GM12864 (cell line): ENCODE measurements at places on chromosomes 2 and 18.

GRCh38 chr2:156339865-156340264 is 7.3 kb upstream of the NR4A2 start:
- DNase-seq, result no peak

DNA sequence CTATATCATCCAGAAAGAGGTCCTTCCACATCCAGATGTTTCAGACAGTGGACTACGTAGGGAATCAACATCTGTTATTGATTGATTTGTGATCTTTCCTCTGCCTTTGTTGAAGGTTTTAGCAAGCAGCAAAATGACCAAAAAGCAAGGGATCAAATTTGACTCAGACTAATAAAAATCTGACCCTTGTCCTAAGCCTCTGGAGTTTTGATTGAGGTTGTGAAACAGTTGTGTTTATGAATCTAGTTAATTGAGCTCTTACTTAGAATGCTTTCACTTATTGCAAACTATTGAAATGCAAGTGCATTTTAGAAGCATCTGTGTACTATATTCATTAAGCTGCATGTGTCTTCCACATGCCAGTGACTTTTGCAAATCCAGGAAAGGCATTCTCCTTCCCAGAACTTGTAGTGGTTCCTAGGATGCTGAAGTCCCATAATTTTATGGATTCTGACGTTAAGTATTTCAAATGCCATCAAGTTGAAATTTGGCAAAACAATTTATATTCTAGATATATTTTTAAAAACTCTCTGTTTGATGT is 116.0 kb downstream of the MTX2 start:
- no peak for DNase-seq

DNA sequence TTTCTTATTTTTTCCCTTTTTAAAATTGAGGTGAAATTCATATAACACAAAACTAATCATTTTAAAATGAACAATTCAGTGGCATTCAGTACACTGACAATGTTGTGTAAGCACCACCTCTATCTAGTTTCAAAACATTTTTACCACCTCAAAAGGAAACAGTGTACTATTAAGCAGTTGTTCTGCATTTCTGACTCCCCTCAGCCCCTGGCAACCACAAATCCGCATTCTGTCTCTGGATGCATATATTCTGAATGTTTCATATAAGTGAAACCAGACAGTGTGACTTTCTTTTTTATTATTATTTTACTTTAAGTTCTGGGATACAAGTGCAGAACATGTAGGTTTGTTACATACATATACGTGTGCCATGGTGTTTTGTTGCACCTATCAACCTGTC is 19.2 kb upstream of the TANK start:
- no peak for DNase-seq

- DNase-seq, result peak; percentile 89
Measured at GRCh38 chr2:11753452-11753885, 7.0 kb downstream of the LPIN1 start.

DNA sequence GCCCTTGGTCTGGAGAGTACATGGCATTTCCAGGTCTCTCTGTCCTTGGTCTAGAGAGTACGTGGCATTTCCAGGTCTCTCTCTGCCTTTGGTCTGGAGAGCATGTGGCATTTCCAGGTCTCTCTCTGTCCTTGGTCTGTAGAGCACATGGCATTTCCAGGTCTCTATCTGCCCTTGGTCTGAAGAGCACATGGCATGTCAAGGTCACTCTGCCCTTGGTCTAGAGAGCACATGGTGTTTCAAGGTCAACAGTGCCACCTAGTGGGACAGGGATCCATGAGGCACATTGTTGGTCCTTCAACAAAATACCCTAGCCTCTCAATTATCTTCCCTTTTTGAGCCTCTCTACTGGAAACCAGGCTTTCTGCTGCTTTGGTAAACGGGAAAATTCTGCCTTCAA is 250.2 kb downstream of the OTX1 start:
- DNase-seq, result no peak

GRCh38 chr18:13179566-13180113 is 38.9 kb upstream of the LDLRAD4 start:
- no peak for DNase-seq

DNA sequence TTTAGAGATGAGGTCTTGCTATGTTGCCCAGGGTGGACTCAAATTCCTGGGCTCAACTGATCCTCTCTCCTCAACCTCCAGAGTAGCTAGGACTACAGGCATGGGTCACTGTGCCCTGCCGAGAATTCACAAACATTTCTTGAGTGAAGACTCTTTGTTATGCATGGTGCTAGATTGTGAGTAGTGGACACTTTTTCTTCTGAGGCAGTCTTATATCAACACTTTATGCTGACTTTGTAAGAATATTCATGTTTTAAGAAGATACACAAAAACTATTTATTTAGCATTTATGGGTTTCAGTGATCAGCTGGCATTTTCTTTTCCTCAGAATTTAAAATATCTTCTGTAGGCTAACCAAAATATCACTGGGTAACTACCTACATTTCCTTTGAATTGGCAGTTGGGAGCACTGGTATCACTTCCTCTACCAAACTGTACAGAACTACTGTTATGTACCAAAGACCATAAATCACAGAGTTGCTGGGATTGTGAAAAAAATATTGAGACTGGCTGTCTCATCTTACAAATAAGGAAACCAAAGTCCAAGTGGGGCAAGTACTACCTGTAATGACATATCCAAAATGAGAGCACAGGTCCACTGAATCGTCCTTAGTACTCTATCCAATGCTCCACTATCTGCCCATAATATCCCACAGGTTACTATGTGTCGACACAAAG is 34.0 kb downstream of the DOCK10 start:
- no peak for DNase-seq

DNA sequence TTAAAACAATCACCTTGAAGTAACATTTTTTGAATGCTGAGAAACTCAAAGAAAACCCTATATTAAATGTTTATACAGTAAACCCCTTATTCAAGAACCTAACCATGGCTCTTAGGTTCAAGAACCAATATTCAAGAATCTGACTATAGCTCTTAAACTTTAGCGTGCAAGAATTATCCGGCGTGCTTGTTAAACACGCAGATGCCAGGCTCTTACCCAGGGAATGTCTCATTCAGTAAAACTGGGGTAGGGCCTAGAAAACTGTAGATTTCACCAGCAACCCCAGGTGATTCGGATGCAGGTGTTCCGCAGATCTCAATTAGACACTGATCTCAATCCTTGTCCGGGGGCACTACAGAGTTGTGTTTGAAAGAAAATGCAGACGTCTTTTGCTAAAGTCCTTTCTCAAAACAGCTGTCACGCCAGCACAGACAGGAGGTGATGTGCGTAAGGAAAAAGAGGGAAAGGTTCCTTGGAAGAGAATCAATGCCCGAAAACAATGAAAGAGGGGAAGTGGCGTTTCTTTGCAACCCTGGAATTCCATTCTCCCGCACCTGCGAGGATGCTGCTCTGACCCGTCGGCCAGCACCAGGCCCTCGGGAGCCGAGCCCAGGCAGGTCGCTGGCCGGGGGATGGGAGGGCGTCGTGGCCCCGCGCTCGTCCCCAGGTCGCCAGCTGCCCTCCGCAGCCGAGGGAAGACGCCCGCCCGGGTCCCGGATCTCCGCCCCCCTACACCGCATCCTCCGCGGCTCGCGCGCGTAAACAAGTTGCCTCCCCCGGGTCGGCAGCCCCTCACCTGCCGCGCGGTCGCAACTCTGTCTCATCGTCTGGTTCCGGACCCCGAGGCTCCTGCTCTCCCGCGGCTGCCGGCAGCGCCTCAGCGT is 851 bp downstream of the EIF2AK3 start:
- no peak for DNase-seq

DNA sequence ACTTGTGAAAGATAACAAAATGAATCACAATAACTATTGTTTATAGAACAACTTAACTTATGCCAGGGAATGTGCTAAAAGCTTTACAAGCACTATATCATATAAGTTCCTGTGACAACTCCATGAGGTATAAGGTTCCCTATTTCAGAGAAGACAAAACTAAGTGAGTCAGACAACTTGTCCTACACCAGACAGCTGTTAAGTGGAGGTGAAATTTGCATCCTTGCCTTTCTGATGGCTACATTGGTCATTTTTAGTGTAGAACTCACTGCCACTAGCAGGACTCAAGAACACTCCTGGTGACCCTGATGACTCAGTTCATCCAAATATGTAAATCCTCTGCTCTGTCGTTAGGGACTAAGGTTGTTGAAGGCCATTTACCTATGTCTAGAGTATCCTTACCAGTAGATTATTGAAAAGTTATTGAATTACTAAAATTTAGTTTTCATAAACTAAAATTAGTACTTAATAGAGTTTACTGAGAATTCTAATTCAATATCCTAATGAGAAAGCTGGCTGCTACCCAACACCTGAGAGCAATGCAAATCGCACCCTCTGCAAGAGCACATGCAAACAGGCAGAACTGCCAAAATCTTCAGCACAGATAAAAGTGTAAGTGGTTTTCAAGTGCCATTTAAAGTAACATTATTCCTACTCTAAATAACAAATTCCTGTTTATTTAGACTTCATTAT is 636.2 kb downstream of the NRXN1 start:
- DNase-seq, result no peak

DNA sequence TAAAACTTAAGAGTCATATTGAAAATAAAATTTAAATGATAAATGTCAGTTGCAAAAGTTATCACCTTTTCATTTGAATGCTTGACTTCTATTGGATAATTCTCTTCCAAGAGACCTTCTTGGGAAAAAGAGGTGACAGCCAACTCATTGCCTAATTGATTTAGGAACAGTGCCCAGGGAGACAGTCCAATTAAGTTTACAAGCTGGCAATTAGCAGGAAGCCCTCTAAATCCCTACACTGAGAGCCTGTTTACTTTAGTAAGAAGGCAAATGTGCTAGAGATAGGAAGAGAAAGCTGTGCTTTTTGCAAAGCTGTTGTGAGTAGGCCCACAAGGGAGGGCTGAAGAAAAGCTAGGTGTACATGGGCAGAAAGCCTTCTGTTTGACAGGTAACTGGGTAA is 189.1 kb downstream of the WDPCP start:
- no peak for DNase-seq

GRCh38 chr2:239607517-239608191 is 206.8 kb upstream of the HDAC4 start:
- DNase-seq, result no peak

DNA sequence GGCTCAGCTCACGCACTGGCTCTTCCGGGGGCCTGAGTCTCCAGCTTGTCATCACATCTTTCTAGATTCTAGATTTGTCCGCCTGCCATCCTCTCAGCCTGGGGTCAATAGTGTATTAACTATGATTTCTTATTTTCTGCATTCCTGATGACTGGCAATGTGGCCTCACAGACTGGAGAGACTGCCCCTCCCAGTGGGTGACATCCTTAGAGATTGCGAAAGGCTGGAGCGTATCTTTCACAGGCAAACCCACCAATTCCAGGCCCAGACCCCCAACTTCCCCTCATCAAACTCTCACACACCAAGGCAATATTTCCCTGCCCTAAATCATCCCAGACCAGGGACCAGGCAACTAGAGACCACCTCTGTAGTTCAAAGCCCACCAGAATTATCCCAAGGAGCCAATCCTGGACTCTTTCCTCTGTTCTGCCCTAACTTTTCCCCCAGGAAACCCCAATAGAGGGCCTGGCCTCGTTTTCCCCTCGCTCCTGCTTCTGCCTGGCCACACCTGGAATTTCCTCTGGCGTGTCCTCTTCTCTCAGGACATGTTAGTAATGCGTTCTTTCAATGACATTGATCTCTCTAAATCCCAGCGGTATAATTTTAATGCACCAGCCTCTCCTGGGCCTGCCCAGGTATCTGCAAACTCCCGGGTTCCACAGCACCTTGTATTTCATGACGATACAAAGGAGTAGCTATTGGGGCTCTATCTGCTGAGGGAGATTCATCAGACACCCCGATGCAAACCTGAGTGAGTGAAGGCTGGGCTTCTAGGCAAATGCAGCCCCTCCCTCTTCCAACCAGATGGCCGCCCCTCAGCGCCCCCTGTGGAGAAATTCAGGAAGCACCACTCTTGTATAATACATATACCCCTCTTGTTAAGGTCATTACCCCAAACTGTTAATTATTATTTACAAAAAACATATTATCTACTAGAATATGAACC is 2.4 kb upstream of the KCNF1 start:
- DNase-seq, result no peak

DNA sequence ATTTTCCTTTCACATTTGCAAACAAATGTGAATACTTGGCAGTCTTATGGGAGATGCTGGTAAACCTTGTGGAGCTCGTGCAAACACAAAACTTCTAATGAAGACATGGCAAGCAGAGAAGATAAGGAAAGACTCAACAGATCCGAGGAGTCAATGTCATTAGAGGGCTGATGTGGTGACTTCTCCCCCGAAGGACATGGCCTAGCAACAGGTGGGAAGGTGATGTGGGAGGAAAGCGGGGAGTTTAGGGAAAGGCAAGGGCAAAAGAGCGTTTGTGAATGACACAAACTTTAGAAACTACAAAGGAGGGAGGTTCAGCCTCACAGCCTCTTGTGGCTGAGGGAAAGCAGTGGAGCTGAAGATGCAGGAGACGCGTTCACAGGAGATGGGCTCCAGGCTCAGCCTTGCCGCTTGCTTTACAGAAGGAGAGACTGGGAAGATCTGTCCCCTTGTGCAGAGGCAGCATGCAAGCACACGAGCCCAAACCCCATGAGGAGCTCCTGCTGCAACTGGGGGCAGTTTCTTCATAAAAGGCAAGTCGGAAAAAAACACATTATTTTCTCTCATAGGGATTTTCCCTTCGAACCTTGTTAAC is 86.6 kb downstream of the SOWAHC start:
- DNase-seq, result no peak

DNA sequence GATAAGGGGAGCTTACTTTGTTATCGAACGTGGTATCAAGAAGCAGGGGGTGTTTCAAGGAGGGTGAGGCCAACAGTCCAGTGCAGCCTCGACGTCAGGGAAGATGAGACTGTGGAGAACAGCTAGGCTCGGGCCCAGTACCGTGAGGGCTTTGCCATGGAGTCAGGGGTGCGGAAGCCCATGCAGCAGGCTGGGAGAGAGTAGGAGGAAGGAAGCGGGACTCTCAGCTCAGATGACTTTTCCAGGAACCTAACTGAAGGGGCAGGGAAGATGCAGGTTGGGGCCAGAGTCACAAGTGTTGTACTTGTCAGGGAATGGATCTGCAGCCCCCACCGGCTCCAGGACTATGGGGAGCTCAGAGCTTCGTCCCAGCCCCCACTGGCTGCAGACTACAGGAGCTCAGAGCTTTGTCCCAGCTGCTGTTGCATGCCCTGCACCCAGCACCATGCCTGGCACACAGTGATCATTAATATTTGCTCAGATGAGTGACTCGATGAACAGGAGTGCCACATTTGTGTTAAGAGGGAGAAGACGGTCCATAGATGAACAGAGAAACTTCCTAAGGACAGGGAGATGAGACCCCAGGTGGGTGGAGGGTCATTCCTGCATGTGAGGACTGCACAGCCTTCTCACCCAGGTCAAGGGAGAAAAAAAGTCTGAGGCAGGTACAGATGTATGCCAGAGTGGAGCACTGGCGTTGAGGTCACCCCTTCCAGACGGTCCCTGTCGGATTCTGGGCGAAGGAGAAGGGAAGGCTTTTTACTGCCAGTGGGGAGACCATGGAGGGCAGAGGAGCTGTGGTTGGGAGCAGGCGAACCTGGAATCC is 36.4 kb downstream of the PTGR3 start:
- no peak for DNase-seq

GRCh38 chr2:162056796-162057399 is 17.1 kb downstream of the DPP4 start:
- no peak for DNase-seq
